Fibroblast of skin of back (primary cell): ENCODE measurements at places on chromosomes 11 and 22.

GRCh38 chr11:44825058-44825785 lies 98.5 kb downstream of the TSPAN18 start:
- no peak for DNase-seq

DNA sequence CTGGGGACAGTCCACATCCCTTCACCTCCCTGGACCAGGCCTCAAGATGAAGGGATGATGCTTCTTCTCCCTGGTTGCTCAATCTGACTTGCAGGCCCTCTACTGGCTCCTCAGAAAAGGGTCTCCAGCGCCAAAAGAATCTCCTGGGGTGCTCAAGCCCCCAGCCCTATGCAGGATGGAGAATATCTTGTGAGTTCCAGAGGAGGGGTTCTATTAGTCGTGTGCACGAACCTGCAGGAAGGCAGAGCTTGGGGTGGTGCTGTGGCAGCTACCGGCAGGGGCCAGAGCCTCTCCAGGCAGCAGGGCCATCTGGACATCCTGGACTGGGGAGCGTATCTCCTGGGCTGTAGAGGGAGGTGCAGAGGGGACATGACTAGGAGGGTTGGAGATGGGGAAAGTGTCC lies 1339.5 kb downstream of the BRD1 start:
- peak; percentile 60 for DNase-seq

DNA sequence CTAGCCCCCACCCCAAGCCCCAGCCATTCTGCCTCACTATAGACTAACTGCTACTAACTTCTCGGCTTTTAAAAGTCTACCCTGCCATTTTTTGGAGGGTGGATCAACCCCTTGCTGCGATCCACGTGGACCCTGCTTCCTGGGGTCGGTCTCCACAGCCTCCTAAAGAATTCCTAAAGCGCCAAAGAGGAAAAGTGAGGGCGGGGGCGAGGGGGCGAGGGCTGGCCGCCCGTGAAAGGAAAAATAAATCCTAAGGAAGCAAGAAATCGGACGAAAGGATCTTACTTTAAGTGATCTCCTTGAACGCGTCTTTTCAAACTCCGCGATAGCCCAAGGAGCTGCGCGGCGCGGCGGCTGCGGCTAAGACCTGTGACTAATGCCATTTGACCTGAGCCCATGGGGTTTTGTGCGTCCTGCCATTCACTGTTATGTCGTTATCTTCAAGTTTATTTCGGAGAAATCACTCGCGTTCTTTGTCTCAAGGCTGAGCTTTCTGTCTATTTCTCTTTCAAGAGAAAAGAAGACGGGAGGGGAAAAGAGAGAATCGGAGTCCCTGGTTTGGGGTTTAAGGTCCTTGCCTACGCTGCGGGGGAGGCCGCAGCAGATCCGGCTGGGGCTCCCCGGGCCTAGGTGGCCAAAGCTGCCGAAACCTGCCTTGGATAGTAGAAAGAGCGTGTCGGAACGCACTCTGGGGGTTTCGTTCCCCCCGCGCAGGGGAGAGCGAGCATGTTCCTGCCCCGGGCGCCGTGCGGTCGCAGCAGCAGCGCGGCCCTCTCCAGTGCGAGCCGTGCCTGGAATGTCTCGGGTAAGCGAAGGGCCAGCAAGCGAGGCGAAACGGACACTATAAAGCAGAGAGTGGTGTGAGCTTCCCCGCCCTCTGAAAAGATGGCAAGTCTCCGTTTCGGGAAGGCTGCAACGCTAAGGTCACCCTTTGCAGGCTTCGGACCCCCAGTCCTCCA lies 2.8 kb upstream of the DBX1 start:
- peak; percentile 27 for DNase-seq

DNA sequence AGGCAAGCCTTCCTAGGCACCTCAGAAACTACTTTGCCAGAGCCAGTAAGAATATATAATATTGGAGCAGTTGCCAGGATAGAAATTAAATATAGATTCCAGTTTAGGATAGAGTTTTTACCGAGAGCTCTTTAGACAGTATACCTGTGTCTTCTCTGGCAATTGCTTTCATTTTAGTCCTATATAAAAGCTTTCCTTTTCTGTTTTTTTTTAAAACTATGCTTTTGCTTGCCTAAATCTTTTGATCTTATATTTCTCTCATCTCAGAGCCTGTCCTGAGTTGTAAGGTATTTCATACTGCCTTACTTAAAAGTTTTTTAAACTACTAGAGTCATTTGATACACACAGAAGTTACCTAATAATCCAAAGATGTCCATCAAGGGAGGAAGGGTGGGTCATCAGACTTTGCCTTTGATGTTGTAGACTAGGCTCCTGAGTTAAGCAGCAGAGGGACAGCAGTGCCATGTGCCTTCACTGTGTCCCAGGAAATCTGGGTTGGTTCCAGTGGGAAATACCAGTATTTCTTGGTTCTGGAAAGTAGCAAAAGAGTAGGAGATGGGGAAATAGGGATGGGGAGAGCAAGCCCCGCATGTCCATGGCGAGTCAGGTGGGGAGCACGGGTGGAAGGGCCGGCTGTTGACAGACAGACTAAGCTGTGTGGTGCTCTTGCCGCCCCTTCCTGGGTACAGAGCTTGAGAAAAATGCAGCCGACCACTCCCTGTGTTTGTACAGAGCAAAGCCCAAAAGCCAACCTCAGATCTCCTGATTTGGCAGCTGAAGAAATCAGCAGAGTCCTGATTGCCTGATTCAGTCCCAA lies 11.2 kb downstream of the MCAM start:
- DNase-seq, result no peak

DNA sequence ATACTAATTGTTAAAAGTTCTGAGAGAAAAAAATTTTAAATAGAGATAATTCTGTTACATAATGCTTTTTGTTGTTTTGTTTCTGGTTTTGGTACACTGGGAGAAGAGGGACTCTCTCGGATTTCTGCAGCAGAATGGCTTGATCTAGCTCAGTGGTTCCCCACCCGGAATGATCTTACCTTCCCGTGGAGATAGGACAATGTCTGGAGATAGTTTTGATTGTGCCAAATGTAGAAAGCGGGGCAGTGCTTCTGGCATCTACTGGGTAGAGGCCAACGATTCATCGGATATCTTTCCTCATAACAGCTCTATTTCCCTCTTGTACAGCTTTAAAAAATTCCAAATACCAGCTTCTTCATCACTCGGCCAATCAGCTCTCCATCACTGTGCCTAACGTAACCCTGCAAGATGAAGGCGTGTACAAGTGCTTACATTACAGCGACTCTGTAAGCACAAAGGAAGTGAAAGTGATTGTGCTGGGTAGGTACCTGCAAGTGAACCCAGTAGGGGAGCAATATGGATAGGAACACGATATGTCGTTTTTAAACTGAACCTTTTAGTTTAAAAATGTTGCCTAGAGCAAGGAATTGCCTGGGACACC lies 13.2 kb downstream of the CRTAM start:
- DNase-seq, result no peak

GRCh38 chr11:25435197-25435596 lies 896.7 kb upstream of the ANO3 start:
- DNase-seq, result no peak

DNA sequence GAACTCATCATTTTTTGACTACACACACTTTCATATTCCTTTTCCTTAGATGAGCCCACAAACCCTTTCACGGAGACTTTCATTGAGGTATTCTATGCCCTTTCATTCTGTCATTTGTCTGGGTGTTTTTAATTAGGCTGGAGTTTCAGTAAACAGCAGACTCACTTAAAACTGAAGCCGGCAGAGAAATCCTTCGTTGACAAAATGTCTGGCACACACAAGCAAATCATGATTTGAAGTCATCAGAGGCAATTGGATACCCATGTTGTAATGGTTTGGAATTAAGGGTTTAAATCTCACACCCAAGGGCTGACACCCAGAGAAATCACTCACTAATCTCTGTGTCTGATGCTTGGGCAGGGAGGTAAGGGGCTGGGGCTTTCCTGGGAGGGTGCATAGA lies 127.1 kb downstream of the EHF start:
- DNase-seq, result no peak

DNA sequence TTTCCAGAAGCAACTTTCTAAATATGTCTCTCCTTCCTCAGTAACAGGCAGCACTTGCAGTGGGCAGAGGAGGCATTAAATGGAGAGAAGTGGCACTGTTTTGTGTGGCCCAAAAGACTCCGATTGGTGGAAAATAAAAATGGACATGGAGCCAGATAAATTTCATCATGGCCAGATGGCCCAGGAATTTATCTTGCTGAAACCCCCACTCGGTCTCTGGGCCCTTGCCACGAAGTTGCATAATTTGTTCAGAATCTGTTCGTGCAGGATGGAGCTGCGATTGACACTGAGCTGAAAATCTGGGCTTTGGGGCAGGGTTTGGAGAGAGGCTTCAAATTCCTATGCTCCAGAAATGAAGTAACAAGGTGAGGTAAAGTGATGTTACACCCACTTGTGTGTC lies 65.5 kb downstream of the C11orf91 start:
- DNase-seq, result peak; percentile 40

GRCh38 chr11:27874998-27875830 lies 175.0 kb upstream of the BDNF start:
- DNase-seq, result no peak

- no peak for DNase-seq
These were observed 287.9 kb downstream of the SWAP70 start for GRCh38 chr11:9951807-9952206.

GRCh38 chr11:96538104-96538503 lies 148.3 kb downstream of the JRKL start:
- DNase-seq, result no peak

GRCh38 chr11:4546878-4547277 lies 1.9 kb downstream of the OR52M1 start:
- DNase-seq, result no peak

GRCh38 chr22:31120230-31120629 lies 2.5 kb upstream of the INPP5J start:
- DNase-seq, result no peak

DNA sequence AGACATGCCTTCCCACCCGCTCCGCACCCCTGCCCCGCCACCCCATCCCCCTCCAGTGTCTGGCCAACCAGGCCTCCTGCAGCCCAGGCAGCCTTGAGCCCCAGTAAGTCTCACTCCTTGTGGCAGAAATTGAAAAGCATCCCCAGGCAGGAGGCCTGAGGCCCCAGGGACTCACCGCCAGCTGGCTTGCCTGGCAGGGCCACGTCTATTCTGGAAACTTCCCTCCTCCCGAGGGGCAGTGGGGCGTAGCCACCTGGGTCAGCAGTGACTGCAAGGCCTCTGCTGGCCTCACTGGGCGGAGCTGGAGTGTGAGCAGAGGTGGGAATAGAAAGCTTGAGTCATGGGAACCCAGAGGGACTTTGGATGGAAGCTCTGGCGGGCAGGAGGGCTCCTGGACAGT lies 26.3 kb downstream of the ANO1 start:
- no peak for DNase-seq

- DNase-seq, result peak; percentile 97
These were observed 61.9 kb downstream of the NRXN2 start for GRCh38 chr11:64661146-64661545.

GRCh38 chr11:101470419-101470818 lies 113.4 kb downstream of the TRPC6 start:
- DNase-seq, result no peak

GRCh38 chr22:50114221-50115021 lies 24.6 kb downstream of the MOV10L1 start:
- peak; percentile 82 for DNase-seq

- no peak for DNase-seq
These were observed 39.8 kb downstream of the OR6Q1 start for GRCh38 chr11:58070585-58070984.

GRCh38 chr11:57335023-57335342 lies 709 bp downstream of the SSRP1 start:
- no peak for DNase-seq

DNA sequence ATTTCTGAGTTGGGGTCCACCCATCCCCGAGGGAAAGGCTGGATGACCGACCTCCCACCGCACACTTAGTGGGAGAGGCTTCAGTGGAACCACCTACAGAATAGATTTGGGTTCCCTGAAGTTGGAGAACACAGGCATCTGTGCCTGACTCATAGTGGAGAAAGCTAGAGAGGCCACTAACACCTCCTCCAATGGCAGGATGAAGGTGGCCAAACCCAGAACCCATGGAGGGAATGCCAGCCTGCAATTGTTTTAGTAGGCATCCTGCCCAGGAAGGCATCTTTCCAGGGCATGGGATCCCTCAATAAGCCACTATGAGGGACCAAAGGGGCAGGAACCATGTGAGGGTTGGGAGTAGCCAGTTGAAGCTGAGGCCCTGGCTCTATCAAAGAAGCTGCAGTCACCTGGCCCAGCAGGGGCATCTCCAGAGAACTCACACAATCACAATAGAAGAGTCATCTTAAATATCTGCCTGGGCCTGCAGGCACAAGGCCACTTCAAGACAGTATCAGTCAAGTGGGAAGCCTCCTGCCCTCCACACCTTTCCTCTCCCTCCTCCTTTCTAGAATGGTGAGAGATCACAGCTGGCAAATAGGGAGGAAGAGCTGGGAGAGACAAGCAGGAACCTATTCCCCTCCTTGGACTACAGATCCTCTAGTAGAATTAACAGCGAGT lies 124.1 kb upstream of the CSNK2A3 start:
- no peak for DNase-seq

DNA sequence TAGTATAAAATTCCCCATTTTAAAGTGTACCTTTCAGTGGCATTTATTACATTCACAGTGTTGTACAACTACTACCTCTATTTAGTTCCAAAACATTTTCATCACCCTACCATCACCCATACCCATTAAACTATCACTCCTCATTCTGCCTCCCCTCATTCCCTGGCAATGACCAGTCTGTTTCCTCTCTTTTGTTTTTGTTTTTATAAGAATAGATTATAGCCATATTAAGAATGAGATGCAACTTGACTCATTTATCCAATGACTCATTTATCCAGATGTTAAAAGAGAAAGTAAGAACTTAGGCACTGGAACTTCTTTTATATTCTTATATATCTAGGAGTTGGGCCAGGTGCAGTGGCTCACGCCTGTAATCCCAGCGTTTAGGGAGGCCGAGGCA lies 156.3 kb downstream of the FAT3 start:
- DNase-seq, result peak; percentile 93

DNA sequence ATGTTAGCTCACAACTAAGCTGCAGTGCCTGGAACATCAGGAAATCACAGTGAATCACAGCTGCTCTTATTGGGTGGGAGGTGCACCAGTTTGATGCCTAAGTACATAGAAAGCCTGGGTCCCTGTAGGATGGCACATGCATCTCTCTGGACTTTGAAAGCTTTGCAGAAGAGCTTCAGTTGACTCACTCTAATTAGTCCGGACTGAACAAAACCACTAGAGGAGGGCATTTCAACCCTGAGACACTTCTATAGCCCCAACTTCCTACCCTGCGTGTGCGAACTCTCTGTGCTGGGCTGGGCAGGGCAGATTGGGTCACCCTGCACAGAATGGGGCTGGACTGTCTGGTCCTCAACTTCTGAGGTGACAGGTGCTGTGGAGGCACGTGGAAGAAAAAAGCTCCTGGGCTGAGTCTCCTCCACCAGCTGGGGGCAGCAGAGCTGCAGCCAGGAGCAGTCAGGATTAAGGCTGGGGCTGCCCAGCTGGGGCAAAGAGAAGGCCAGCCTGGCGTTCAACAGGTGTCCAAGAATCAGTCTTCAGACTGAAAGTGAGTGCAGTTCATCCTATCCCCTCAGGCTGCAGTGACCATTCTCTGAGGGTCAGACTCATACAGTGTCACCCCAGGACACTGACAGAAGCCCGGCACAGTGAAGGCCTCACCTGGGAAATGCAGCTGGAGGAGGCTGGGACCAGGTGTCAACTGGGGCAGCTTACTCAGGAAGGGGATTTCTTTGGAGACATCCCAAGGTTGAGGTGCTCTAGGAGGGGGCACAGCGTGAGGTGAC lies 22.1 kb downstream of the GGTLC2 start:
- DNase-seq, result peak; percentile 13
